NCI-H1694 treated with DMSO at 0.1 percent for 48 hours (cell line): ENCODE measurements at places on chromosomes 3 and 15.

GRCh38 chr3:2099779-2100191, 1.1 kb downstream of the CNTN4 start:
- no peak for DNase-seq

- no peak for DNase-seq
Observed at GRCh38 chr3:128319741-128320141, 146.9 kb downstream of the DNAJB8 start.

- DNase-seq, result no peak
Observed at GRCh38 chr3:9914011-9914410, 2.9 kb upstream of the IL17RC start.

DNA sequence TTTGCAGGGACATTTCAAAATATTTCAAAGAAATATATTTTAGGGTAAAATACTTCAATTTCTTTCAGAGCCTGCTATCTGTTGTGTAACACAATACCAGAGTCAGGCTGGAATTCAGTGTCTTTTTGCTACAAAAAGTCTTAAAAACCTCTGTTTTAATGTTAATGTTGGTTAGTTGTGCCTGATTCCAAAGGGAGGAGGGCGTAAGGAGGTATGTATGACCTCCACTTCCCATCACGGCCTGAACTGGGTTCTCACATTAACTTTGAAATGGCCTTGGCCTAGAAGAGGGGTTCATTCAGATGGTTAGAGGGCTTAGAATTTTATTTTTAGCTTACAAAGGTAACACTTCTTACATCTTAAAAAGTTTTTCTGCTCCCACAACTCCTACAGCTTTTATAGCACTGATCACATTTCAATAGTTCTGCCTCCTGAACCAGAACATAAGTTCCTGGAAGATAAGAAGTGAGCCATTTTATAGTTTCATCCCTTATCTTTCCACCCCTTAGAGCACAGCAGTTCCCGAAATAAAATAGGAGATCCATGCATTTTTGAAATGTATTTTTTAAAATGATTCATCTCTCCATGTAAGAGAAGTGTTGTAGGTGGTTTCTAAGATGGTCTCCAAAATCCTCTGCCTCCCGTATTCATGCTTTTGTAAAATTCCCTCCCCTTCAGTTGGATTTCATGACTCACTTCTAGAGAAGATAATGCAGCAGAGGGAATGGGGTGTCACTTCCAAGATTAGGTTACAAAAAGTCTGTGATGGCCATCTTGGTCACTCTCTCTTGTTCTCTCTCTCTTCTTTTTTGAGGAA, 543.1 kb upstream of the NECTIN3 start:
- no peak for DNase-seq

DNA sequence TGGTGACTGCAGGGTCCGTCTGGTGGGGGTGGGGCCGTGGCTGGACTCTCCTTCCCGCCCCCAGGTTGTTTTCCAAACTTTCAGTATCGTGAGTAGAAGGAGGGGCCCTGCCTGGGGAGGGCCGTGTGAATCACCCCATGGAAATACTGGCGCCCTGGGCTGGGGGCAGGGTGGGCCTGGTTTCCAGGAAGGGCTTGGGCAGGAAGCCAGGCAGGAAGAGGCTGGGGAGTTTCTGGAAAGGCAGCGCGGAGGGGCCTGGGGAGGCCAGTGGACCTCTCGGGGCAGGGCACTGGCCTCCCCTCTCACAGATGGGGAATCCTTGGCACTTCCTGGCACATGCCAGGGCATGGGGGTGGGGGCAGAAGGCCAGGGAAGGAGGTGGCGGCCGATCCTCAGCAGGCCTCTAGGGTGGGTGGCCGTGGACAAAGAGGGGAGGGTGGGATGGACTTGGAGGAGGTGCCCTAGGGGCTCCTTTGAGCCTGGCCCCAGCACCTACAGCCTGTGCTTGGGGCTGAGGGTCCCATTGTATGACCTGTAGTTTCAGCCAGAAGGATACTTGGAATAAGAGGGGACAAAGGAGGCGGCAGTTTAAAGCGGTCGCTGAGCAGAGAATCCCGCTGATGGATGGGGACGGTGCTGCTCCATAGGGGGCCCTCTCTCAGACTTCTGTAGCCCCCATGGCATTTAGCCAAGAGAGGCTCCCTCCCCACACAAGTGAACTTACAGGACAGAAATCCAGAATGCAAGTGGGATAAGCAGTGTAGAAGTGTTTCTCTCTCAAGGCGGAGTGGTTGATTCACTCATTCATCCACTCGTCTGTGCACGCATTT, 56.5 kb upstream of the GATA2 start:
- DNase-seq, result no peak

DNA sequence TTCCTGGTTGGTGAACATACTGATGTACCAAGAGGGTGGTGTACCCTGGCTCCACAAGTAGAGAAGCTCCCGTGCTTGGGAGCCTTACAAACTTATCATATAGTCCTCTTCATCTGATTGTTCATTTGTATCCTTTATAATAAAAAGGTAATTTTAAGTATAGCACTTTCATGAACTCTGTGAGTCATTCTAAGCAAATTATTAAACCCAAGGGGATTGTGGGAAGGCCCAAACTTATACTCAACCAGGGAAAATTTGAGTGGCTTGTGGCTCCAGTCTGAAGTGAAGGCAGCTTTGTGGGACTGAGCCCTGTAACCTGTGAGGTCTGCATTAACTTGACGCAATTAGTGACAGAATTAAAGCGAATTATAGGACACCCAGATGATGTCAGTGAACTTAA, 29.0 kb downstream of the TTBK2 start:
- DNase-seq, result no peak

- DNase-seq, result no peak
Observed at GRCh38 chr15:48021336-48022086, 99.3 kb upstream of the SLC24A5 start.

DNA sequence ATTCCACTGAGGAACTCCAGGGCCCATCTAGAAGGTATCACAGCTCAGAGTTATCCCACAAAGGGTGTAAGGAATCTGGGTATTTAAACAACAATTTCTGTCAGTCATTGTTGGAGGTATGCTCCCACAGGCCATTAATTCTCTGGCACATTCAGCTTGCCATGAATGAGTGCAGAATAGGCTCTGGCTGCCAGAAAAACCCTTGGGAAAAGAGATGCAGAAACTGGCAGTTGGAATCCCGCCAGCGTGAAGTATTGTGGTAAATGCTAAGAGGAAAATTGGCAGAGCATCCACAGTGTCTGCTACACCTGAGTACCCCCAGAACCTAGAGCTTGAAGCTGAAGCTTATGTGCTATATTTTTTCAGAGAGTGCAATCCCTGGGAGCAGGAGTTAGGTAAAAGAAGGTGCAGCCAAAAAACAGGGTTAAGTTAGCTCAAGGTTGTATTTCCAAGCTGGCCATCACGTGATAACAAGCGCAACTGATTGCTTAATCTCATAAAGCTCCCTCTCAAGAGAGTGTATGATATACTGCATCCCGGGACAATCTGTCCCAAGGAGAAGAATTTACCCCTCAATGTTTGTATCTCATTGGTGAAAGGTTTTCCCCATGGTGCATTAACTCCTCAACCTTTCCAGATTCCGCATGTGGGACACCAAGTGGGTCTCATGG, 94.2 kb upstream of the ACP3 start:
- peak; percentile 38 for DNase-seq

DNA sequence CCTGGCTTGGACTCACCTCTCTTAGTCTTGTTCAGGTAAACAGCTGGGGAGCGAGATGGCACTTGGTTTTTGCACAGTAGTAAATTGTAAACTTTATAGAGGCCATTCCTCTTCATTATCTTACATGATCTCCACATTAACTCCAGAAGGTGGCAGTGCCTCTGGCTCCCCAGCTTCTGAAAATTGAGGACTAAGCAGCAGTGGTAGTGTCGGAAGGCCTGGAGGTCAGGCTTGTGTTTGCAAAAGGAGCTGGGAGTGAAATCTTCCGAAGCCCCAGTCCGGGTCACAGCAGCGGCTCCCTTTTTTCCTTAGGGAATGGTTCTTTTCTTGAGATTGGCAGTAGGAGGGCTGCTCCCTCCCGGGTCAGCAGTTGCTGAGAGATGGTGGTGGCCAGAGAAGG, 85.7 kb downstream of the FNDC3B start:
- no peak for DNase-seq

DNA sequence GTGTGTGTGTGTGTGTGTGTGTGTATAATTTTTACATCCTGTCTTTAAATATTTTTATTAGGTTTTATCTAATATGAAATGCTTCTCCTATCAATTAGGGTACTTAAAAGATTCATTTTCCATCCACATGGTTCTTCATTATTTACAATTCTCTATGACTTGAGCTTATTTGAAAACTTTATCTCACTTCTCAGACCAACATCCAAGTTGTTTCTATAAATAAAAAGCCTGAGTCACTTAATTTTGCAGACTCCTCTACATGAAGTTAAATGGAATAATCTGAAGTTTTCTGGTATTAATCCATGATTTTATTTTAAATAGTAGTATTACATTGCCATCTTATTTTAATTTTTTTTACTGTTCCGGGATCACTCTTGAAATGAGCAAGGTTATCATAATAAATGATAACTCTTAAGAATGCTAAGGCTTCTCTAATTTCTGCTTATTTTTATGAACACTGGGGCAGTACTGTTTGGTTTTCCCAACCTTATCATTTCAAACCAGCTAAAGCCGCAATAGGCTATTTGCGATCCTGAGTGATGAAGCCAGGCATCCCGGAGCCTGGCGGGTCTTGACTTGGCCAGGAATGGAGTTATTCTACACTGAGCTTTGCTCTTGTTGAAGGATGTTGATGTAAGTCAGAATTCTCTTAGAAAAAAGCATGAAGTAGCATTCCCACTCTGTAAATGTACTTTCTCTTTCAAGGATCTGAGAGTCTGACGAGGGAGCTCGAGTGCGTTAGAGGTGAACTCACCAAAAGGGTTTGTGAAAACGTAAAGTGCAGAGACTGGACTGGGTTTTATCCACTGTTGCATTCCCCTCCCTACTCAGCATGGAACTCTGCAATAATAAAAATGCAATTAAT, 220.2 kb upstream of the LRTM1 start:
- DNase-seq, result no peak

DNA sequence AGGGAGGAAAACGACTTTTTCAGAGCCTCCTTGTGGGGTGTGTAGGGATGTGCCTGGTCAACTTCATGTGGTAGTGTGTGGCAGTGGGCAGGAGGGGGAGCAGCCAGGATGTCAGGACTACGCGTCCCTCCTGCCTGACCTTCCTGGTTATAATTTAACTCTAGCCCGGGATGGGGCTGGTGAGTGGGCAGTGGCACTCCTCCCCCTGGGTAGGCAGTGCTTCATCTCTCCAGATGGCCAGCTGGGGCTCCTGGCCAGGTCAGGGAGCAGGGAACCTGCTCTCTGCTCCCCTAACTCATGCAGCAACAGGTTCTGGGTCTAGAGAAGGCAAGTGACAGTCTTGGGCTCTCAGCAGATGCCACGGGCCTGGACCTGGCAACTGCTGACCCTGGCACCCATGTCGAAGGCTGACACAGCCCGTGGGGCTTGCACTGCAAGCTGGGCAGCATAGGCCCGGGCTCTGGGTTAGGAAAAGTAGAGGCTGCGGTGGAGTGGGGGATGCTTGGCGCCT, 2.6 kb downstream of the ITIH4 start:
- DNase-seq, result no peak

- DNase-seq, result no peak
Observed at GRCh38 chr3:18258492-18258891, 166.6 kb downstream of the SATB1 start.

GRCh38 chr15:69853544-69853951, 244.2 kb downstream of the TLE3 start:
- no peak for DNase-seq

- peak; percentile 87 for DNase-seq
Observed at GRCh38 chr3:174023421-174023820, 625.9 kb downstream of the NLGN1 start.
